ENCODE measurements at places on chromosomes 2 and 18.

GRCh38 chr2:218992703-218993344 lies 398 bp downstream of the CRYBA2 start:
- no peak for DNase-seq

GRCh38 chr2:96679848-96680247 lies 37.3 kb downstream of the FER1L5 start:
- no peak for DNase-seq

DNA sequence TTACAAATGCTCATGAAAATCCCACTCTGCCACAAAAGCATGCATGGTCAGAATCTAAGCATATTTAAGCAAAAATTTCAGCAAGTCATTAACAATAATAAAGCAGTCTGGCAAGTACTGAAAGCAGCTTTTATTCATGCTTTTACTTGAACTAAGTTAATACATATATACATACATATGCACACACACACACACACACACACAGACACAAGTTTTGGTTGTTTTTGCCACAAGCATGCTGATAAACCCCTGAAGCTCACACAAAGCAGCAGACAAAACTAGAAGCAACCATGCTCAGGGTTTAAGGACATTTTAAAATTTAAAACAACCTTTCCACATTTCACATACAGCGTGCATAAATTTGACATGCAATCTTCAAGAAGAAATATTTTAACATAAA lies 819.1 kb upstream of the FSHR start:
- no peak for DNase-seq

DNA sequence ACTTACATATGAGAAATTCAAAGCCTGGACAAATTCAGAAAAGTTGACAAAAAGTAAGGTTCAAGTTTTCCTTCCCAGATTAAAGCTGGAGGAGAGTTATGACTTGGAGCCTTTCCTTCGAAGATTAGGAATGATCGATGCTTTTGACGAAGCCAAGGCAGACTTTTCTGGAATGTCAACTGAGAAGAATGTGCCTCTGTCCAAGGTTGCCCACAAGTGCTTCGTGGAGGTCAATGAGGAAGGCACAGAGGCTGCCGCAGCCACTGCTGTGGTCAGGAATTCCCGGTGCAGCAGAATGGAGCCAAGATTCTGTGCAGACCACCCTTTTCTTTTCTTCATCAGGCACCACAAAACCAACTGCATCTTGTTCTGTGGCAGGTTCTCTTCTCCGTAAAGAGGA lies 17.0 kb downstream of the SERPINB8 start:
- no peak for DNase-seq

GRCh38 chr18:55840601-55841170 lies 252.7 kb upstream of the TCF4 start:
- no peak for DNase-seq

- DNase-seq = no peak
Measured at GRCh38 chr2:130327703-130328527, 14.8 kb upstream of the IMP4 start.

DNA sequence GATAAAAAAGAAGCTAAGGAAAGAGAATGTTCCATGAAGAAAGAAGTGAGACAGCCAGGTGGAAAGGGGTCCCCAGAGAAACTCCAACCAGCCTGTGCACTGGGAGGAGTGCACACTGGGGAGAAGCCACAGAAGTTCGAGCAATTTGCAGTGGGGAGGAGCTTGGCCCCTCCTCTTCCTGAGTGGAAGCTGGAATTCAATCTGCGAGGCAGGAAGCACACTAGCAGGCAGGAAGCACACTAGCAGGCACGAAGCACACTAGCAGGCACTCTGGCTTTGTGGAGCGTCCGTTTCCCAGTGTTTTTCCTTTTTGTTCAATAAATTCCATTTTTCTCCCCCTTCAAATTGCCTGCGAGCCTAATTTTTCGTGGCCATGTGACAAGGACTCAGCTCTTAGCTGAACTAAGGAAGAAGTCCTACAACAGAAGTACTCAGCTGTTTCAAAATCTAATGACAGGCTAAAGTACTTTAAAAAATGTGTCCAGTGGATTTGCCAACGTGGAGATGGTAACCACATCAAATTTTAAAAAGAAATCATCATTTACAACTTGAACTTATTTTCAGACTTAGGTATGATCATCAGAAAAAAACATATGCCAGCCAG lies 21.4 kb upstream of the SPIRE1 start:
- DNase-seq = no peak

DNA sequence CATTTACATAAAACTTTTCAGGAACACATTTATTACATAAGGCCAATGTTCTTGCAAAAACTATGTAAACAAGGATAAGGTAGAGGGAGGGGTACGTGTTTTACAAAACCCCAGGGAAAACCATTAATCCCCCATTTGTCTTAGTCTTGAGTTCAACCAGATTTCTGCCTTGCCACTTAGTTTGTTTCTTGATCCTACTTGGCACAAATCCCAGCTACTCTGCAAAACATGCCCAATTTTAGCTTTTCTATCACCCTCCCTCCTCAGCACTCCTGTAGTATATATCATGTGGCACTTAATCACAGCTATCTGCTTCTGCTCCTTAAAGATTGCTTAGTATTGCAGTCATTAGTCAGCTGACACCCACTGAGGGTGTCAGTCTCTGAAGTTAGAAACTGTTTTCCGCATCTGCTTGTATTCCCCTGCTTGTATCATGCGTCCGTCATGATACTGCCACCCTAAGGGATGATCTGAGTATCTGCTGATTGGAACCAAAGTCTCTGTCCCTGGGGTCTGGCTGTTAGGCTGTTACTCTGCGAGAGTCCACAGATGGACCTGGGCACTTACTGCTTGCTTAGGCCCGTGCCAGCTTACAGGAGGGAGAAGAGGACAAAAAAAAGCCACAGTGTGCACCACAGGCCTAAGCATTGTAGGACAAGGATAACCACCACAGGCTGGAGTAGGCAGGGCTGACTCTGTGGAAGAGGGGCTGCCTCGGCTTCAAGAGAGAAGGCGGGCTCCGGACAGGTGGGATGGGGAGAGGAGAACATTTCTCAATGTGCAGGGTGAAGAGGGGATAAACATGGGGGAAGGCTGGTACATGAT lies 82.2 kb downstream of the EPAS1 start:
- DNase-seq = no peak

DNA sequence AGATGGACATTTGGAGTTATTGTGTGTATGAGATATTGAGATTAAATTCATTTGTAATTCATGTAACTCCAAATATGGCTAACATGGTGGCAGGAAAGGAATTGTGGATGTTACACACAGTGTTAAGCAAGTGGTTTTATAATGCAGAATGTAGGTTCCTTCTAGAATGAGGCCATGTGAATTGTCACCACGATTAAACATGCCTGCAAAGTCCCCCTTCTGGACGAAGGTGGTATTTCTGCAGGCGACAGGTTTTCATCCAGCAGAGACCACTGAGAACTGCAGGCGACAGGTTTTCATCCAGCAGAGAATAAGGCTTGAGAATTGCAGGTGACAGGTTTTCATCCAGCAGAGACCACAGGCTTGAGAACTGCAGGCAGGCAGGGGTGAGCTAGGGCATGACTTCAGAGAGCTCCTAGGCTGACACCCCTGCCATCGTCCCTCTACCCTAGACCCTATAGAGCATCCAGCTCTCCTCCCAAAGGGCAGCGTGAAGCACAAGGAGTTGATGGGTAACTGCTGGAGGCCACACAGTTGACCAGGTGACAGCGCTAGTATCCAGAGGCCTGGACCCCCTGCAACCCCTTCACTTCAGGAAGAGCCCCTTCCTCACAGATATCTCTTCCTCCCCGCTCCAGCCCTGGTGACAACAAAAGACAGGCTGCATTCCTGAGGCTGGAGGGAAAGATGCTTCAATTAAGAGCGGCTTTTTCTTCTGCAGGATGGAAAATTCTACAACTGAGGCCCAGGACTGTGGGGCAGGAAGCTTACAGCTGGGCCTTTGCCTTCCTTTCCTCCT lies 175.8 kb downstream of the LOXHD1 start:
- peak; percentile 70 for DNase-seq

DNA sequence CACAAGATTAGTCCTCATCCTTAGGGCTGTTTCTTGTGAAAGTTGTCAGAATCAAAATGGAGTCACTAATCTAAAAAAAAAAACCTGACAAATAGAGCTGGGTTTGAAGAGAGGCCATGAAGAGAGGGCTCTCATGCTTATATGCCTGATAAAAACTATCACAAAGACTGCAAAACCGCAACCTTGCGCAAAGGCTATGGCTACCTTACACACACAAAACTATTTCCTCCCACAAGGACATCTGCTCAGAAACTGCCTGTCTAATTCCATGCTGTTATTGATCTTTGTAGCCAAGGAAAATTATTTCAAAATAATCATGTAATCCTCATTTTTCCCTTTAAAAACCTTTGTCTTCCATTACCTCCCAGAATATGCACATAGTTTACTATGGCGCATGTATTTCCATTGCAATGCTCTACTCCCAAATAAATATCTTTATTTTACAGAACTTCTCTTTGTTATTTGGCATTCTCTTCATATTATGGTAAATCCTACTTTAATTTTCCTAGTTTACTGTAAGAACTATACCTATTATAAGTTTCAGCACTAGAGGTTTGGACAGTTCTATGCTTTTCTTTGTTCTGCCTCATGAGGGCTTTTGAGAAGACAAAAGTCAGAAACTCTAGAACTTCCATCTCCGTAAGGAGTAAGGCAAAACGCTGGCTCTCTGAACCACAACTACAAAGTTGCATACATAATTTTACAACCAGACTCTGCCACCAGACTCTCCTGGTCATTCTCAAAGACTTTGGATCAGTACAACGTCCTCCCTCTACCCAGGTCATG lies 9.6 kb upstream of the DPYSL5 start:
- no peak for DNase-seq

DNA sequence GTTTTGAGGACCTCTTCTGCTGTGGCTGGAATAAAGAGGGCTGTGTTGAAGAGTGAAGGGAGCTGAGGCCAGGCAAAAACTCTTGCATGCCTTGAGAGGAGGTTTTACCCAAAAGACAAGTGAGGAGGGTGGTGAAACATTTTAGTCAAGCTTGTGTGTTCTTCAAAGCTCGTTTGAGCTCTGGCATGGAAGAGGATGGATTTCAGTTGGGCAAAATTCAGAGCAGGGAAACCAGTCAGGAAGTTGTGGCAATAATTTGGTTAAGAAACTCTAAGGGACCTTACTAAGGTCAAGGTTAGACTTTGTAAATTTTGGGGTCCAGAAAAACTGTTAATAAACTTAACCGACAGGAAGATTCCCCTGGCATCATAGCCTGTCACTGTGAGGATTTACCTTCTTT lies 34.7 kb downstream of the SPTBN1 start:
- no peak for DNase-seq

- no peak for DNase-seq
Measured at GRCh38 chr2:10776231-10776977, 36.2 kb downstream of the PDIA6 start.

DNA sequence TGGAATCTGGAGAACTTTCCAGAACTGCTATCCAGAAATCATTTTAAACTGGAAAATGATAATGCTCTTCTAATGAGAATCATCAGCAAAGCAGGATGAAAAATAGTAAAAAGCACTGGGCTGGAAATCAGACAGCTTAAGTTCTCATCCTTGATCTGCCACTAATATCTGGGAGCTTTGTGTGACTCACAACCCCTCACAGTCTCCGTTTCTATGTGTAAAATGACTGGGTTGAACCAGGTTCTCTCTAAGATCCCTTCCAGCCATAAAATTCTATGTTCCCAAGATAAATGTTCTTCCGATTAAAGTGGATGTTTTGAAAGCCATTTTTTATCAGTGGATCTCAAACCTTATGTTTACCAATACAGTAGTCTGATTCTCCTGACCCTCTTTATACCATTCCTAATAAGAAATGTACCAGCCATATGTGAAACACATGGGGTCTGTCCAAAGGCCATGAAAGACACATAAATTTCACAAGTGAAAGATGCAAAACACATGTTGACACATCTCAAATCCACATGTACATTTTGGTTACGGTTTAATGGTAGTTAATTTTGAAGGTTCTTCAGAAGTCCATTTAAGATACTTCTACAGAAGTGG lies 188.8 kb downstream of the EN1 start:
- no peak for DNase-seq

GRCh38 chr2:214631406-214631805 lies 178.1 kb downstream of the BARD1 start:
- no peak for DNase-seq

- no peak for DNase-seq
Measured at GRCh38 chr2:14677039-14677438, 44.5 kb downstream of the LRATD1 start.

DNA sequence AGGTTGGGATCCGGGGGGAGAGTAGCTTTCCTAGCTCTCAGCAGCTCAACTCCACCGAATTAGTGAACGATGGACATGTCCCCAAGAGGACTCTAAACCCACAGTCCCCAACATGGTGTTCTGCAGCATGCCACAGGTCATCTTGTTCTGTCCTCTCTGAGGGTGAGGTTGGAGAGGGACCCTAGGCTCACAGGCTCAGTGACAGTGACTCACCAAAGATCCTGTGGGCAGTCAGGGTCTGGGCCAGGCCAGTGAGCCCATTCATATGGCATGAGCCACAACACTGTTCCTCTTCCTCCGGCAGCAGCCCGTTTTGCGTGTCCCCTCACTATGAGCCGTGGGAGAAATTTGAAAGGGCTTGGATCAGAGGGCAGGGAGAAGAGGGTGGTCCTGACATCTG lies 2.8 kb upstream of the SLC20A1 start:
- DNase-seq = no peak

DNA sequence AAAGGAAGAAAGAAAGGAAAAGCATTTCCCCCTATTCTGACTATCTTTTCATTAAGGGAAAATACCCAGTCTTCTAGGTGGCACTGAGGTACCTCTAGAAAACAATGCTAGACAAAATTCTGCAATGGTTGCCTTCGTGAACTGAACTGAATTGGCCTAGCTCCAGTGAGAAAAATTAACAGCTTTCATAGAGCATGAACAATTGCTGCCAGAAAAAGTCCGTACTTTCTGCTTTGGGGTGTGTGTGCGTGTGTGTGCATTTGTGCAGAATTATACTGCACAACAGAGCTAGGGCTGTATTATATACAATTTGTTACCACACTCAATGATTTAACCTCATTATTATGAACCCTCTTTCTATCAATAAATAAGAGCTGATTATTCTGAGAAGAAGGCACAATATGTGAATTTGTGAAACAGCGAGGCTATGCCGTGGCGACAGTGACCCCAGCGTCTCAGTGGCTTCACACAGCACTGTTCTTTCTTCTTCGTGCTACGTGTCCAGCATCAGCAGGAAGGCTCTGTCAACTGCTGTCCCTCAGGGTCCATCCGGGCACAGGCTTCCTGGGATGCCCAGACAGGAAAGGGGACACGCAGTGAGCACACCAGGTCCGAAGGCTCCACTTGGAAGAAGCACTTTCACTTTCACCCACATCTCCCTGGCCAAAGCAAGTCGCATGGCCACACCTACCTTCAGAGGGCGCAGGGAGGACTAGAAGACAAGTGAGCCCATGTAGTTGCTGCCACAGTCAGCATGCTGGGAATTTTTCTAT lies 47.5 kb downstream of the PTGR3 start:
- no peak for DNase-seq

GRCh38 chr2:151754253-151754897 lies 20.1 kb upstream of the NEB start:
- no peak for DNase-seq
